ENCODE measurements at places on chromosomes 11 and 22. TPM values are rescaled to one million over a fixed set of nuclear protein-coding genes. Genes with fewer than 3 reads are reported as not detected.

Gene OR2AG2
- polyA plus RNA-seq, result not detected

Gene TTLL8
- polyA plus RNA-seq, result not detected

Gene ESAM
- 53.6 TPM for polyA plus RNA-seq

Gene YPEL4
- 2.4 TPM for polyA plus RNA-seq

Gene MPZL2
- 0.69 TPM for polyA plus RNA-seq

- DNase-seq, result no peak
These were observed 7.8 kb downstream of the DCPS start for GRCh38 chr11:126311401-126312291.

GRCh38 chr11:126591966-126592489 lies 236.5 kb downstream of the ST3GAL4 start:
- no peak for DNase-seq

- no peak for DNase-seq
These were observed 17.4 kb upstream of the ACR start for GRCh38 chr22:50720301-50721256.

DNA sequence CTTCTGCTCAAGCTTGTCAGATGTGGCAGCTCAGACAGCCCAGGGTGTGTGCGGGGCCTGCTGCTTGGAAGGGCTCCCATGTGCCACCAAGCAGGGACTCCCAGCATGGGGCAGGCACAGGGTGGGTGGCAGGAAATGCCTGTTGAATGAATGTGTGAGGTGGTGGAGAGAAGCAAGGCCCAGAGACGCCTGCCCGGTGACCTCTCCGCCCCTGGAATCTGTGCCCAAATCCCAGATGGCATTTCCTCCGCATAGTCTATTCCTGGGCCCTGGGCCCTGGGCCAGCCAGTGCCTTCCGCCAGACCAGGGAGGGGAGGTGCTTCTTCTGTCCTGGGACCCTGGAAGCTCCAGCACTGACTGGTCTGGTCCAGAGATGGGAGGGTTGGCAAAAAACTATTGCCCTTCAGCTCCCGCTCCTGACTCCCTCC lies 3.7 kb downstream of the CST6 start:
- DNase-seq, result no peak

GRCh38 chr22:23033116-23033905 lies 37.0 kb upstream of the GNAZ start:
- DNase-seq, result no peak

GRCh38 chr22:44753189-44754042 lies 1.0 kb downstream of the ARHGAP8 start:
- DNase-seq, result peak; percentile 82

- no peak for DNase-seq
These were observed 3.2 kb upstream of the ST14 start for GRCh38 chr11:130156108-130157022.

GRCh38 chr11:36022882-36023281 lies 79.0 kb downstream of the LDLRAD3 start:
- no peak for DNase-seq

- DNase-seq, result peak; percentile 59
These were observed 199.4 kb upstream of the LUZP2 start for GRCh38 chr11:24297461-24297860.

DNA sequence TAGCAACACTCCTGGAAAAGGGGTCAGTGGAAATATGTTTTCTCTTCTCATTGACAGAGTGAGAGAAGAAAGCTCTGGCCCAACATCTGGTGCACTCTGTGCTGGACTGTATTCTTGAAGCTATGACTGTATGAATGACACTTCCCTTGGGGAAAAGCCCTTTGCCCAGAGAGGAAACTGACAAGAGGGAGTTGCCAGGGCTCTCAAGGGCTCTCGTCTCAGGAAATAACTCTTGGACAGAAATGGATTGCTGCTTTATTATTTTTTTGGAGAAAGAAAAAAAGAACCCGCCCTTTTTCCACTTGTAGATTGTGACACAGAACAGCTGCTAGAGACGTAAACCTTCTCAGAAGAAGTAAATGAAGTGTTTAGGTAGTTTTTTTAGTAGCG lies 11.4 kb downstream of the ETS1 start:
- DNase-seq, result peak; percentile 39

DNA sequence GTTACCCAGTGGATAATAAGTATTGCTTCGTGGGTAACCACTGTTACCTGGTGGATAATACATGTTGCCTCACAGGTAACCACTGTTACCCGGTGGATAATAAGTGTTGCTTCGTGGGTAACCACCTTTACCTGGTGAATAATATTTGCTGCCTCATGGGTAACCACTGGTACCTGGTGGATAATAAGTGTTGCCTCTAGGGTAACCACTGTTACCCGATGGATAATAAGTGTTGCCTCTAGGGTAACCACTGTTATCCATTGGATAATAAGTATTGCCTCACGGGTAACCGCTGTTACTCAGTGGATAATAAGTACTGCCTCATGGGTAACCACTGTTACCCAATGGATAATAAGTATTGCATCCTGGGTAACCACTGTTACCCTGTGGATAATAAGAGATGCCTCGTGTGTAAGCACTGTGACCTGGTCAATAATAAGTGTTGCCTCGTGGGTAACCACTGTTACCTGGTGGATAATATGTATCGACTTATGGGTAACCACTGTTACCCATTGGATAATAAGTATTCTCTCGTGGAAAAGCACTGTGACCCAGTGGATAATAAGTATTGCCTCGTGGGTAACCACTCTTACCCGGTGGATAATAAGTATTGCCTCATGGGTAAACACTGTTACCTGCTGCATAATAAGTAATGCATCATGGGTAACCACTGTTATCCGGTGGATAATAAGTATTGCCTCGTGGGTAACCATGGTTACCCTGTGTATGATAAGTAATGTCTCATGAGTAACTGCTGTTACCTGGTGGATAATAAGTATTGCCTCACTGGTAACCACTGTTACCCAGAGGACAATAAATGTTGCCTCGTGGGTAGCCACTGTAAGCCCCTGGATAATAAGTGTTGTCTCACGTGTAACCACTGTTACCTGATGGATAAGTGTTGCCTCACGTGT lies 20.1 kb upstream of the NXPE4 start:
- no peak for DNase-seq

DNA sequence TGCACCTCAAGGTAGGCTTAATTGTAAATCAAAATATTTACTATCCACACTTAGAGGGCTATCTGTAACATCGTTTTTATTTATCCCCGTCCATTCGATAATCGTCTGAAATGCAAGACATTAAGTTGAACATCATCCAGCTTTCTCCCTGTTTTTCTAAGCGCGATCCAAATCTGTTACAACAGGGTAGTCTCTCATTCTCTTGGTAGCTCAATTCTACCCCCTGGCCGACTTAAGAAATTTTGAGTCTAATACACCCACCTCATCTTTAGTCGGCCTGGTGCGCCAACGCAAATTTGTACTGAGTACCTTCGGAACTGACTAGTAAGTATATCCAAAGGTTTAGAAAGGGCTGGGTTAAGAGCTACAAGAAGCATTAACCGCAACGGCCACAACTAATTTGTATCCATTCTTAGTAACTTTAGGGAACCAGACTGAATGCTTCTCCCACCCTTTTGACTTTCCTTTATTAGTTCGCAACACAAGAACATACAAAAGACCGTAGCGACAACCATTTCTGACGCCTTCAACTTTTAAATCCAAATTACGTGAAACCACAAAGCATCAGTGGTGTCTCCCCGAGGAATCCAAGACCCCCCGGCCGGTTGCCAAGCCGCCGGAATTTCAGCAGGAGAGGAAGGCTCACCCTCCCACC lies 1.0 kb upstream of the ZNF143 start:
- no peak for DNase-seq

- no peak for DNase-seq
These were observed 750.5 kb downstream of the LUZP2 start for GRCh38 chr11:25247336-25247735.

- DNase-seq, result no peak
These were observed 37.7 kb downstream of the EFCAB6 start for GRCh38 chr22:43774318-43774915.

- DNase-seq, result no peak
These were observed 453 bp downstream of the GAS2 start for GRCh38 chr11:22666688-22667439.
